ENCODE measurements at places on chromosomes 3 and 15. TPM values are rescaled to one million over a fixed set of nuclear protein-coding genes. Genes with fewer than 3 reads are reported as not detected.

GRCh38 chr3:187205683-187206082 lies 8.4 kb downstream of the RTP1 start:
- no peak for DNase-seq

DNA sequence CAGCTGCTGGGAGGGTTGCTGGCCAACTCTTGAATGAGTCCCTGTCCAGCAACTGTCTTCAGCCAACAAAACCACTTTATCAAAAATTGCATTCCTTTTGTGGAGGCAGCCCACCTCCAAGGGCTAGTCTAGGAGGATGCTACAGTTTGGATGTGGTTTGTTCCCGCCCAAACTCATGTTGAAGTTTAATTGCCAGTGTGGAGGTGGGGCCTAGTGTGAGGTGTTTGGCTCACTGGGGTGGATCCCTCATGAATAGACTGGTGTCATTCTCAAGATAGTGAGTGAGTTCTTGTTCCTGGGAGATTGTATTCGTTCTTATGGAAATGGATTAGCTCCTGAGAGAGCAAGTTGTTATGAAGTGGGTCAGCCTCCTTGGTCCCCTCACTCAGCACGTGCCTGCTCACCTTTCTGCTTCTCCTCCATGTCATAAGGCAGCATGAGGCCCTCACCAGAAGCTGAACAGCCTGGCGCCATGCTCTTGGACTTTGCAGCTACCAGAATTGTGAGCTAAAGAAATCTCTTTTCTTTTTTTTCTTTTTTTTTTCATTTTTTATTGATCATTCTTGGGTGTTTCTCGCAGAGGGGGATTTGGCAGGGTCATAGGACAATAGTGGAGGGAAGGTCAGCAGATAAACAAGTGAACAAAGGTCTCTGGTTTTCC lies 4.2 kb upstream of the RFC4 start:
- no peak for DNase-seq

DNA sequence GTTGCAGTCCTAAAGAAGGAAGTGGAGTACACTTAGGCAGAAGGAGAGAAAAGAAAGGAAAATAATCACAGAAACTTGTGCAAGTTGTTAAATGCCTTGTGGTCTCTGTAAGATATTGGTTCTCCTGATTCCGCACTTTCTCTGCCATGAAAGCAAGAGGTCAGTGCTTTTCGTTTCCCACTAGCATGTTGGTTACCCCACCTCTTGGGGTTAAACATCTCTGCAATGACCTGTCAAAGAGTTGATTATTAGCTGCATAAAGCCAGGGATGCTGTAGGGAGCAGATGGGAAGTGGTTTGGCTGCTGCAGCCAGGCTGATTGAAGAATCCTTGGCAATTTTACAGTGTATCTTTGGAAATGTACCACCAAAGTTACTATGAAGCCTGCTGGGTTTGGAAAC lies 33.3 kb downstream of the ZNF609 start:
- no peak for DNase-seq

GRCh38 chr3:107699682-107700081 lies 176.9 kb downstream of the BBX start:
- no peak for DNase-seq

- DNase-seq = no peak
These were observed 20.0 kb downstream of the ATP2B2 start for GRCh38 chr3:10485380-10485779.

DNA sequence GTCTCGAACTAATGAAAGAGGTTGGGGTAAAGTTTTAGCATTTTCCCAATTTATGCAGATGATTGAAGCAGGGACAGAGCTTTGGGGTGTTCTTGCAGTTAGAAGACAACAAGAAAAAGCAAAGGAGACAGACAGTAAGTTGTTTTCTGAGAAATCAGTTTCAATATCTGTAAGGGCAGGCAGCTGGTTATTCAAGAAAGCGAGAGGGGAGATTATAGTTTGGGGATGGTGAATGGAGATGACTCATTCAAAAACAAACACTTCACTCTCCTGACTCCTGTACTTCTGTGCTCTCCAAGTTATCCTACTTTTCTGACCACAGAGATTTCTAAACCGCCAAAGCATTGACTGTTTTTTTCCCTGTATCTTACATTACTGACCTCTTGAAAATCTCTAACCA lies 352.0 kb downstream of the GAP43 start:
- DNase-seq = no peak

- no peak for DNase-seq
These were observed 135.4 kb downstream of the MCTP2 start for GRCh38 chr15:94366781-94367180.

DNA sequence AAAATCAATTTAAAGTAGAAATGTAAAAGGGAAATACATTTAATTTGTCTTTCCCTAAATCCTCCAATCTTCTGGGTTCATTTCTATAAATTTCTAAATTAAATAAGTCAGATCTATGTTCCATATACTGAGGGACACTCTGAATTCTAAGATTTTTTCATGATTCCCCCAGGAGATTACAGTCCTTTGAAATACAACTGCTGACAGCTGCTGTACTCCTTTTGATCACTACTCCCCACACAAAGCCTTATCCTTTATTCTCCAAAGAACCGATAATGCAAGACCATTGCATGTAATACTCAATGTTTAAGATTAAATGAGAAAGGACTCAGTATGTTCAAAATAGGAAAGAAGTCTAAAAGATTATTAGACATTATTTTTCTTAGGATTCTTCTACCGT lies 865.7 kb downstream of the EPHA3 start:
- no peak for DNase-seq

GRCh38 chr3:72652395-72652794 lies 195.8 kb downstream of the SHQ1 start:
- no peak for DNase-seq

The CCDC54 gene
- not detected for total RNA-seq

The MKRN2OS gene
- 1.7 TPM for total RNA-seq

The CLRN1 gene
- total RNA-seq = not detected

DNA sequence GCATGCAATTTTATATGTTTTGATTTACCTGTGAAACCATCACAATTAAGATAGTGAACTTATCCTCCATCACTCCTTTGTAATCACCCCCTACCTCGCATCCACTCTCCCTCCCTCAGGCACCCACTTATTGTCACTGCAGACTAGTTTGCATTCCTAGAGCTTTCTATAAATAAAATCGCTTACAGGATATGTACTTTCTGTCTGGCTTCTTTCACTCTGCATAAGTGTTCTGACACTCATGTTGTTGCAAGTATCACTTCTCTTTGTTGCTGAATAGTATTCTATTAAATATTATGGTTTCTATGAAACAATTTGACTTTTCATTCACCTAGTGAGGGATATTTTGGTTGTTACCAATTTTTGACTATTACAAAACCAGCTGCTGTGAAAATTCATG lies 139.3 kb downstream of the RSRC1 start:
- DNase-seq = no peak

DNA sequence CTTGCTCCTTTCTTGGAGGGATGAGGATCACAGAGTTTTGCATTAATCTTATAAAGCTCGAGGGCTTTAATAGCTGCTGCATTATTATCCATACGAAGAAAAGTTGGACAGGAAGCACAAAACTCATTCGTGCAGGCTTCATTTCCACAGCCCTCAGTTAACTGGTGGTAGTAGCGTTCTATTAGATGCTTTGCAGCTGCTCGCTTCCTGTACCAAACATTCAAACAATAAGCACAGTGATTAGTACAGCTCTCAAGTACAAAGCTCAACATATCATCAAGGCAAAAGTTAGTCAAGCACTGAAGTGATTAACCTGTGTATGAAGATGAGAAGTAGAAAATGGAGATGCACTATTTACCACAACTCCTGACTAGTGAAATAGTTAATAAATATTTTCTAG lies 63.3 kb downstream of the UBE3A start:
- no peak for DNase-seq

DNA sequence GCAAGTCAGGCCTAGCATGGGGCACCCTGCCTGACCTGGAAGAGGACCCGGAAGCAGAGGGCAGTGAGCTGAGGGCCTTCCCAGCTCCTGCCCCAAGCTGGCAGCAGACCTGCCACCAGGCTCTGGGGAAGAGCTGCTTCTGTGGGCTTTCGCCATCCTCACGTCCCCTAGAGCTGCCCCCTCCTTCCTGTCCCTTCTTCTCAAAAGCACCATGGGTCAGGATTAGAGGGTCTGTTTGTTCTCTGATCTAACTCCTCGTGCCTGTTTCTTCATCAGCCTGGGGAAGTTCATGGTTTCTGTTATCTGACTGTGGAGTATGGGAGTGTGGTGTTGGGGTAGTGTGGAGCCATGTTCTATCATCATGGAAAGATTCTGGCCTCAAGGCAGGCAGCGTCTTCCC lies 58.4 kb upstream of the POLG start:
- DNase-seq = no peak

The MME gene
- total RNA-seq = 8.4 TPM

DNA sequence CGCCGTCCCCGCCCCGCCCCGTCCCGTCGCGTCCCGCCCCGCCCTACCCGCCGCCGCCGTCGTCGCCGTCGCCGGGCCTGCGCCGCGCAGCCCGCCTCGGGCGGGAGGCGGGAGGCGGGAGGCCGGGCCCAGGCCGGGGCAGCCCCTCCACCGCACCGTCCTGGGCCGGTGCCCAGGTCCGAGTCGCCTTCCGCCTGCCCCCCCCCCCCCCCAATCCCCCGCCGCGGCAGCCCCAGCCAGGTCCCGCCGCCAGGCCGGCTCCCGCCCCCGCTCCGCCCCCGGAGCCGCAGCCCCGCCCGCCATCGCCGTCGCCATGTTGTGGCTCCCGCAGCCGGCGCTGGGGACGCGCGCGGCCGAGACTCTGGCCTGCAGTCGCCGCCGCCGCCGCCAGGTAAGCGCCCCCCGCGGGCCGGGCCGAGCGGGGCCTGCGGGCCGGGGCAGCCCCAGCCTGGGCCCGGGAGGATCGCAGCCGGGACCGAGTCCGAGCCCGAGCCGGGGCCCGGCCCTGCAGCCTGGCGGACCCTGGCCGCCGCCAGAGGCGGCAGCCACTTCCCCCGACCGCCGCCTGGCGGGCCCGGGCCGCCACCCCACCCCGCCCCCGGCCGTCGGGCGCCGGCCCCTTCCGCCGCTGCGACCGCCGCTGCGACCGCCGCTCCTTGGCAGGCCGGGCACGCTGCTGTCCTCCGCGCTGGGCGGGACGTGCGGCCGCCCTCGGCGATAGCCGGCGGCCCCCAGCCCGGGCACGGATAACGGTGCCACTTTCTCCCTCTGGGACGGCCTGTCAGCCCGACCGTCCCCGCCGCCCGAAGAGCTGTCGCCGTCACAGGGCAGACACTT lies at the start of gene ZNF592:
Gene ZNF592 (plus strand): TSS at position 319 of the 837 bp plus-strand sequence. CDS start 34,084 bp downstream, outside the sequence.
- peak; percentile 89 for DNase-seq

The REC114 gene
- not detected for total RNA-seq

The TASOR gene
- total RNA-seq = 60.9 TPM

DNA sequence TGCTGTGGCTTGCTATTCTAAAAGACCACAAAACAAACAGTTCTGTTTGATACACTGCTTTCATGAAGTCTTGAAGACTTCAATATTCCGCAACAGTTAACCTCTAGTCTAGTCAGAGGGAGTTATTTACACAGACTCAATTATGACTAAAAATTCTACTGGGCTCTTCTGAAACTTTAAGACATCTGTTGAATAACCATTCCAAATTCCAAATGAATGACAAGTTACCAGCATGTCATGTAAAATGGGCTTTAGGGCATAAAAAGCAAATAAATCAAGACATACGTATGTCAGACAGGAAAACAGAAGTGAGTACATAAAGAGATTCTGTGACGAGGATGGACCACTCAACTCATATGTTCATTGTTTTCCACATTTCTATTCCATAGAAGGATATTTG lies 93.9 kb downstream of the PLOD2 start:
- DNase-seq = no peak

GRCh38 chr3:72085036-72085435 lies 300.1 kb upstream of the PROK2 start:
- no peak for DNase-seq

GRCh38 chr3:123188058-123188457 lies 13.7 kb upstream of the SEC22A start:
- DNase-seq = no peak

DNA sequence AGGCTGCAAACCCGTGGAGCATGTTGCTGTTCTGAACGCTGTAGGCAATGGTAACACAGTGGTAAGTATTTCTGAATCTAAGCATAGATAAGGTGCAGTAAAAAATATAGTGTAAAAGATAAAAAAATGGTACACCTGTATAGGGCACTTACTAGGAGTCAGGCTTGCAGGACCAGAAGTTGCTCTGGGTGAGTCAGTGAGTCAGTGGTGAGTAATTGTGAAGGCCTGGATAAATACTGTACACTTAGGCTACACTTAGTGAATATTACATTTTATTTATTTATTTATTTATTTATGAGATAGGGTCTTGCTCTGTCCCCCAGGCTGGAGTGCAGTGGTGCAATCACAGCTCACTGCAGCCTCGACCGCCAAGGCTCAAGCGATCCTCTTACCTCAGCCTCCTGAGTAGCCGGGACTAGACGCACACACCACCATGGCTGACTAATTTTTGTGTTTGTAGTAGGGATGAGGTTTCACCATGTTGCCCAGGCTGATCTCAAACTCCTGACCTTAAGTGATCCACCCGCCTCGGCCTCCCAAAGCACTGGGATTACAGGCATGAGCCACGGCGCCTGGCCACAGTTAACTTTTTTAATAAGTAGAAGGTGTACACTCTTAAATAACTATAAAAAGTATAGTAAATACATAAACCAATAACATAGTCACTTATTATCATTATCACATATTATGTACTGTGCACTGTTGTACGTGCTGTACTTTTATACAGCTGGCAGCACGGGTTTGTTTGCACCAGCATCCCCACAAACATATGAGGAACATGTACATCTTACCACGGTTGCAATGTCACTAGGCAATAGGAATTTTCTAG lies 155.1 kb downstream of the IGF1R start:
- no peak for DNase-seq

The CHST13 gene
- total RNA-seq = 3.3 TPM

DNA sequence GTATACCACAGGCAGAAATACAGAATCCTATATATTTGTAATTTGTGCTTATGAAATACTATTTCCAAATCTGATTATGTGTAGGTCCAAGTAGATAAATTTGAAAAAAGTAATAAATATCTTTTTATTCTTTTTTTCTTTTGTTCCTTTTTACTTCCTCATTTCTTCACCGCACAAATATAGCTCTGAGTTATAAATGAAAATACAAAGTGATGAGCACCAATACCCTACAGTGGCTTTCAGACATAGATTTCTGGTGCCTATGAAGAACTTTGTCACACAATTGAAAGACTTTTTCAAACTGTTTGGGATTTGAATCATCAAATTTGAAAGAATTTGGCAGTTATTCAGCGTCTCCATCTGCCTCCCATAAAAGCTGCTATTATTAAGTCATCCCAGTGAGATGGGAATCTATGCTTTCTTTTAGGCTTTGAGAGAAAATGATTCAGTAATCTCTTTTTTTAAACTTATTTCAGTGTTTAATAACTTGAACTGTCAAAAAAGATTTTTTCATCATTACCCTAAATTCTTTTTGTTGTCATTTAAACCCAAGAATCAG lies 363.6 kb upstream of the GOLIM4 start:
- DNase-seq = no peak

GRCh38 chr3:152175528-152175889 lies 93.2 kb upstream of the MBNL1 start:
- no peak for DNase-seq

DNA sequence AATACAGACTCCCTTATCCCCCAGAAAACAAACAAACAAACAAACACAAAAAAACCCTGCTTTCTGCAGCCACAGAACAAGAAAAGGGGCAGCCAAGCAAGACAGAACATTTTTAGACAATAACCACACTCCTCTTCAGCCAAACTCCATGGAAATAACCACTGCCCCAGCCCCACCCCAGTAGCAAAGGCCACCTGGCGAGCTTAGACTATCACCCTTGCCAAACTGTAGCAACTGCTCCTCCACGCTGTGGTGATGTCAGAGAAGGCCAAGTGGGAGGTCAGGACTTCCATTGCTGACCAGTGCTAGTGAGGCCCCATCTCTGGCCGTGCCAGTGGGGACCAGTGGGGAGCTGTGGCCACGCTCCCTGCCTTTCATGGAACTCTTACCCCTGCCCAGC lies 60.3 kb upstream of the CHRNA7 start:
- DNase-seq = no peak
